ENCODE measurements at places on chromosomes 5 and 9. TPM values are rescaled to one million over a fixed set of nuclear protein-coding genes. Genes with fewer than 3 reads are reported as not detected.

Gene NR6A1
- total RNA-seq = 2.1 TPM

Gene C6
- not detected for total RNA-seq

Gene FREM1
- not detected for total RNA-seq

Gene PROB1
- total RNA-seq = 0.28 TPM

Gene FAM120A
- 88.9 TPM for total RNA-seq

Gene PTTG1
- 206 TPM for total RNA-seq

Gene VLDLR
- total RNA-seq = 21.1 TPM

Gene FYB1
- total RNA-seq = 9.7 TPM

Gene PCDHGA10
- total RNA-seq = not detected

Measured in A549 treated with ZK216348 at 1 μM for 4 hours (cell line).